BE2C (cell line): ENCODE measurements at places on chromosomes 16 and 17.

DNA sequence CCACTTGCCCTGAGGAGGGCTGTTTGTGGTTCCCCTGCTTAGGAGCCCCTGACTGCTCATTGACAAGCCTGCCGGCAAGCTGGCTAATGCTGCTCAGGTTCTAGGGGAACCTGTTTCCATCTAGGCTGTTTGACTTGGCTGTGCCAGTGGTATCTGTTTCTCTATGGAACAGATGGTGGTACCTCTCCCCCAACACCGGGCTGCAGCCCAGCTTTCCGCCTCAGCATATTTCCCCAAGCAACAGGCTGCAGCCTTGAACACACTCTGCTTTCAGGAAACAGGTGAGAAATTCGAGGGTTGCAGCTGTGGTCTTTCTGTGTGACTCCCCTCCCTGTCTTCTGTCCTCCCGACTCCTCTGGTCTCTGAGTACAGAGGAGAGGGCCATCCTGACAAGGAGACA is 132.3 kb downstream of the TMEM132E start:
- DNase-seq, result no peak

- no peak for DNase-seq
Observed at GRCh38 chr16:14303182-14303618, 232.1 kb downstream of the MRTFB start.

GRCh38 chr17:9334536-9335446 is 240.8 kb downstream of the STX8 start:
- DNase-seq, result no peak

- no peak for DNase-seq
Observed at GRCh38 chr16:75197522-75198134, 9.3 kb downstream of the CTRB2 start.

DNA sequence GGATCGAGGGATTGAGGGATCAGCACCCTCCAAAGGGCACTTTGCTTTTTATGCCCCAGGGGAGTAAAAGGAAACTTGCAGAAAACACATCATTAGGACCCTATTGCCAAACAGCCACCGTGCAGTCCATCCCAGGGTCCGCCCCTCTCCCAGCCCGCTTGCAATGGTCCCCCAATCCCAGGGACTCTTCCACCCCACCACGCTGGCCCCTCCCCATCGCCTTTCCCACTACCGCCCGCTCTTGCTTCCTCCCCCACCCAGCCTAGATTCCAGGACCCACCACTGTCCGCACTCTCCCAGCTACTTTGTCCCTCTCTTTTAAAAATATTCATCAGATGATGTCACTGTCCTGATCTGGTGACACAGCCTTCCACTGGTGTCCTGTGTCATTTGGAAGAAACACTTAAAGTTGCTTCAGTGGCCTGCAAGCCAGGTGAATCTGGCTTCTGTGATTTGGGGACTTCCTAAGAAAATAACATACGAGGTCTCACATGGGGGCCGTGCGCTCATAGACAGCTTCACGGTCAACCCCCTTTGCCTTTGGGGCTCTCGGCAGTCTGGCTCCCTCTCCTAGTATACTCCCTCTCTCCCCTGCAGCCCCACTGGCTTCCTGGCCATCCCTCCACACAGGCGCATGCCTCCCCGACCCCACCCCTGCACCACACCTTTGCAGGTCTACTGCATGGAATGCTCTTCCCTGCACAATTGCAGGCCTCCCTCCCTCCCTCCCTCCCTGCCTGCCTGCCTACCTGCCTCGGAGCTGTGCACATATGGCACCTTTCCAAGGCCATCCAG is 127.9 kb downstream of the RBFOX3 start:
- DNase-seq, result no peak
